Daoy (cell line): ENCODE measurements at places on chromosomes 1 and 21. TPM values are rescaled to one million over a fixed set of nuclear protein-coding genes. Genes with fewer than 3 reads are reported as not detected.

The RAB25 gene
- total RNA-seq, result not detected in 2 replicates

The CLCA2 gene
- total RNA-seq, result not detected in 2 replicates

The ZNF695 gene
- total RNA-seq, result 7.3 and 8.6 TPM in 2 replicates

- DNase-seq, result no peak
Observed at GRCh38 chr1:9380711-9381110, 88.0 kb downstream of the SPSB1 start.

DNA sequence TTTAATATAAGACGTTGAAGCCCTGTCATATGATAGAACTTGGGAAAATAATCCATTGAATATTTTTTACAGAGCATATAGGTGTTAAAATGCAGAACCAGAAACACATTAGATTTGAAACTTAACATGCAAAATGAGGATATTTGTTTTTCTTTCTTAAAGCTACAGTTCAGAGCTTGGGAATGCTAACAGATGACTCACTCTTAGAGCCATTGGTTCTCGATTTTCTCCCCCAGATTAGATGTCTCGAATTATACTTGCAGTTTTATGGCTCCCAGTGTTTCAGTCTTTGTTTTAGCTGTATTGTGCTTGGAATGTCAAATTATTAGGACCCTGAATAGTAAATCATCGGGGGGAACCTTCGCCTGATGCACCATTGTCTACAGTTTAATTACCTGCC, 575.7 kb upstream of the ZP4 start:
- DNase-seq, result peak; percentile 25
